Activated CD8-positive, alpha-beta memory T cell treated with anti-CD3 and anti-CD28 coated beads for 1 hour (primary cell): ENCODE measurements at places on chromosomes 1 and 21.

- DNase-seq, result no peak
These were observed 261.9 kb upstream of the DEPDC1 start for GRCh38 chr1:68758666-68759209.

DNA sequence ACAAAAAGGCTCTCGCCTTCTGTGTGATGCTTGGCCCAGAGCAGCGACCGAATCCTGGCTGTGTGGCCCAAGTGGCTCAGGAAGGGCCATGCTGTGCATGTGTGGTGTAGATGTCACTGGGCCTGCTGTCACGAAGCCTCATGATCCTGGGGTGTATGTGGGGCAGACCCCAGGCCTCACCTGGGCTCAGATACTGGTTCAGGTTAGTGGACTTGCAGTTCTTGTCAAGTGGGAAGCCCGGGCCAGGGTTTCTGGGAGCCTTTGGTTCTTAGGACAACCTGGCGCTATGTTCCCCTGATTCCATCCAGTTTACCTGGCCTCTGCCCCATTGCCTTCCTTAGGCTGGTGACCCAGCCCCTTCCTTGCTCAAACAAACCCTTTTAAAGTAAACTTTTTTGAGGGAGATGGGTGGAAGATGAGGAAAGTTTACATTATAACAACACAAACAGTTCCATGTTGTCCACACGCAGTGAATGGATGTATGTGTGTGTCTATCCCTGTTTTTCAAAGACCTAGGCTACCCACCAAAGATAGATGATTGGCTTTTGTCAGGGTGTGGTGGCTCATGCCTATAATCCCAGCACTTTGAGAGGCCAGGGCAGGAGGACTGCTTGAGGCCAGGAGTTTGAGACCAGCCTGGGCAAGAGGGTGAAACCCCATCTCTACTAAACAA, 84.3 kb downstream of the UCK2 start:
- no peak for DNase-seq

DNA sequence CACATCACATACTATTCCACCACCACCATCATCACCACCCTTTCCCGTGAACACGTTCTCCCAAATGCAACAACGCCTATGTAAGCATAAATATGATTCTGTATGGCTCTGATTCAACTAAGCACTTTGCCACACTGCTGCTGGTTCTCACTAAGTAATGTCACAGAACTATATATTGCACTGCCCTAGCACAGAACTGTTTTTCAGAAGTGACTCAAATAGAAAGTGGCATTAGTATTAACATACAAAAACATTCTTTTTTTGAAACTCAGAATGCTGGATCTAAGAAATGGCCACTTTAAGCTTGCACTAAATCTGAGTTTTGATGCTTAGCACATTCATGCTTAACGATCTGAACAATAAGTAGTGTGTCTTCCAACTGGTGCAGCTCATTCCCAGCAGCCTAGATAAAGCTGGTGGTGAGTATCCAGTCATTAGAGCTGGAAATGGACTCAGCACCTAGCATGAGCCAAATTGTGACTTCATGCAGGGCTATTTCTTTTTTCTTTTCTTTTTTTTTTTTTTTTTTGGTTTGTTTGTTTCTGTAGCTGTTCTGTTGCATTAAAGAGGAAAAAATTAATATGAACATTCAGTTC, 46.2 kb upstream of the ZC3H11B start:
- no peak for DNase-seq

DNA sequence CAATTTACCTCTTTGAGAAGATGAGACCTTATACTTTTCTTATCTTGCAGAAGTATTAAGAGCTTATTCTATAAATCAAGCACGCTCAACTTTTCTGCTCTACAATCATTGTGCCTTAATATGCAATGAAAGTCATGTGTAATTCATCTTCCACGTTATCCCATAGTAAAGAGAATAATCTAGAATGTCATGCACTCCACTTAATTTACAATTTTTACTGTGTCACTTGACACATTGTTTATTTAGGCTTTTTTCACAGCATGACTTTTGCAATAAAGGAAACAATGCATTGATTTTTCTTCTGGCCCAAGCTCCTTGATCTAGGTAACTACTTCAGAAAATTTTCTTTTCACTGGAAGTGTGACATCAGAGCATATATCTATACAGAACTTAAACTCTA, 290.9 kb downstream of the HHIPL2 start:
- no peak for DNase-seq

- no peak for DNase-seq
These were observed 33.0 kb downstream of the PDE4B start for GRCh38 chr1:65825741-65826140.

GRCh38 chr1:180912211-180912800, 391 bp upstream of the KIAA1614 start:
- DNase-seq, result no peak

DNA sequence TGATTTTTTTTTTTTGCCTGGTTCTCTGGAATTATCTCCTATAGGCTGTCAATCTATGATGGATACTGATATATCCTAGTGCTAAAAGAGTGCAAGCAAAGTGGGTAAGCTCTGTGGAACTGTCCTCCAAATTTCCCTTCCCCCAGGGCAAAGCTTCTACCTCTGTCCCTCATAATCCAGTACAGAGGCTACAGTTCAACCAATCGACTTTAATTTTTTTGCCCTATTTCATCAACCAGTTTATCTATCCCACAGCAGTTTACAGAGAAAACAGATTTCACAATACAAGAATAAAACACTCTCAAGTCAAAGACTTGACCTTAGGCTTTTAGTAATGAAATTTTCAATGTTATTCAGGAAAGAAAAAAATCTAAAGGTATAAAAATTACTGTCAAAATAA, 13.9 kb downstream of the PUM1 start:
- DNase-seq, result no peak

- DNase-seq, result no peak
These were observed 74.5 kb downstream of the CHD1L start for GRCh38 chr1:147316968-147317367.

DNA sequence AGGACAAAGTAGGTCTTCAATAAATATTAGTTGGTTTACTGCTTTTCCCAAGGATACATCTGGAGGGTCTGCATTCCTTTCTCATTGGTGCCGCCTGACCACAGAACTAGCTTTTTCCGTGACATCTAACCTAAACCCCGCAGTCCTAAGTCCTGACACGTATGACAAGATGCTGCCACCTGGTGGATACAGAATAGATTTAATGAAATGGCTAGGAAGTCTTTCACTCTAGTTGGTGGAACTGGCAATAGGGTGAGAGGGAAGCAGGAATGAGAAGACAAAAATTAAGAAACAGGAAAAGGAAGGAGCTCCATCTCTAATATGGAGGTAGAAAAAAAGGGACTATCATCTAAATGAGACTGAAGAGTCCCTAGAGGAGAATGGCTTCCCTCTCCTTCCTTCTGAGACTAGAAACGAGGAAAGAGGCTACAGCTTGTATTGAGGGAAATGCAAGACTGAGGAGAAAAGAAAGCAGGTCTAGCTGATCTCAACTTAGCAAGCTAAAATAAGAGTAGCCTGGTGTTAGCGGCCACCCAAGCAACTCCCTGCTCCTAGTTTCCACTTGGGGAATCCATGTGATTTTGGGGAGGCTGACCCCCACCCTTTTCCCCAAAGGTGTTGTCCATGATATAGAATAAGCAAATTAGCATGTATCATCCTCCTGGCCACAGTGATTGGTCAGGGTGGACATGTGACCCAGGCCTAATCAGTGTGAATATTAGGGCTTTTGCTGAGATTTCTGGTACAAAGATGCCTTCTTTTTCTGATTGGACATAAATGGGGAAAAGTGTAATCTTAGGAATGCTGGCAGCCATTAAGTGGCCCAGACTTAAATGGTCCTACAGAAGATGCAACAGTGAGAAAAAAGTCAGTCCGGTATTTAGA, 5.9 kb downstream of the RFX5 start:
- DNase-seq, result no peak
